ENCODE measurements at places on chromosomes 6 and 20.

DNA sequence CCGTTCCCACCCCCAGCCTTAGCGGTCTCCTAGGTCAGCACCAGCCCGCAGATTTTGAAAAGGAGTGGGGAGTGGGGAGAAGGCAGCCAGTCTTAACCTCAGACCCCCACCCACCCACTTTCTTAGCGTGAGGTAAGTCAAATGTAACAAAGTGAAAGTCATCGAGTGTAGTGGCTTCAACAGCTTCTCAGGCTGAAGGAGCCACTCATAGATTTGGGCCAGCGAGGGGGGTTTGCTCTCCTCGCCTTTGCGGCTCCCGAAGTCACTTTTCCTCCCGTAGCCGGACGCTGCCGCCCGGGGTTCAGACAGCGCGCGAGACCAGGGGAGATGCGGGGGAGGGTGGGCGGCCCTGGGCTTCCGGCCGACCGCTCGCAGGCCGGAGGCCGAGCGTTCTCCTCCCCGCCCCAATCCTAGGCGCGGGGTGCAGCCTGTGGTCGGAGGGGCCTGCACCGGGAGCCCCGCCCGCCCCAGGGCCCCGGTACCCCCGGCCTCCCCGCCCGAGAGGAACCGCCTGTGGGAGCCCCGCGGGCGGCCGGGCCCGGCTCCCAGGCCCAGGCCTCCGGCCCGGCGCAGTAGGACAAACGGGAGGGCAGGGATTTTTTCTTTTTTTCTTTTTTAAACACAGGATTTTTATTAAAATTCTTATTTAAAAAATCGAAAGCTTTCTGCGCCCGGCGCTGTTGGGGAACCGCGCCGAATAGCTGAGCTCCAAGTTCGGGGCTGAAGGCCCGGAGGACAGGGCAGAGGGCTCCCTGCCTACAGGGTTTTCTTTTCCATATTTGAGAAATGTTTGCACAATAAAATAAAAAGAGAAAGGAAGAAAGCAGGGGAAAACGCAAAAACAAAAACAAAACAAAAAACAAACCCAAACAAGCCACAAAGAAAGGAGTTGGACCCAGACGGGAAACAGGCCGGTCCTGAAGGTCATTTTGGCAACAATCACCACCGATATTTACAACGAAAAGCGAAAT is 3.2 kb downstream of the NKX2-2 start:
- no peak for DNase-seq

DNA sequence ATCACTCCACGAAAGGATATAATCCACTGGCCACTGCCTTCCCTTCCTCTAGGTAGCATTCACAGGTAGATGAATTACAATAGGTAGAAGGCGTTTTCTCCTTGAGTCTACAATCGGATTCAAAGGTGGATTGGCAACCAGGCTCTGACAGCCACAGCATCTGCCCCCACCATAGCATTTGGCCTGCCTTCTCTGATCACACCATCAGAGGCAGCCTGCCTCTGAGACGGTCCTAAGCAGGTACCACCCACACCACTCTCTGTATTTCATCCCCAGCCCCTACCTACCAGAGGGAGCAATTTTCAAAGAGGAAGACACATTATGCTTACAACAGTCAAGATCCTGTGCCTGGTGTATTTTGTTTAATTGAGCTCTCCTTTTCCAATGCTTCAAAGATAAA is 210.5 kb upstream of the SPTLC3 start:
- no peak for DNase-seq

DNA sequence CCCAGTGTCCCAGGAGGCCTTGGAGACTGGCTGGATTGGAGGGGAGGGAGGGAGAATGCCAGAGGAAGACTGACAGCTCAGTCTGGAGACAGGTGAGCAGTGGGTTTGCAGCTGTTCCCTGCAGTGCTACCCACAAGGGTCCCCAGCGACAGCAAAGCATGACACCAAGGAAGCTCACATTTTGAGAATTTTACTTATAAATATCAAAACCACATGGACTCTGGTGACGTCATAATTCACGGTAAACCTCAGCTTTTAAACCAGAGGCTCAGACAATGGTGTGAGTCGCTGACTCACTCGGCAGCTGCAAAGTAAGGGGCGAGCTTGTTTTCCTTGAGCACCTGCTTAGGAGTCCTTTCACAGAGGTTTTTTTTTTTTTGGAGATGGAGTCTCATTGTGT is 65.2 kb downstream of the THBS2 start:
- DNase-seq = peak; percentile 91

- no peak for DNase-seq
Observed at GRCh38 chr6:12309070-12309469, 18.9 kb downstream of the EDN1 start.

DNA sequence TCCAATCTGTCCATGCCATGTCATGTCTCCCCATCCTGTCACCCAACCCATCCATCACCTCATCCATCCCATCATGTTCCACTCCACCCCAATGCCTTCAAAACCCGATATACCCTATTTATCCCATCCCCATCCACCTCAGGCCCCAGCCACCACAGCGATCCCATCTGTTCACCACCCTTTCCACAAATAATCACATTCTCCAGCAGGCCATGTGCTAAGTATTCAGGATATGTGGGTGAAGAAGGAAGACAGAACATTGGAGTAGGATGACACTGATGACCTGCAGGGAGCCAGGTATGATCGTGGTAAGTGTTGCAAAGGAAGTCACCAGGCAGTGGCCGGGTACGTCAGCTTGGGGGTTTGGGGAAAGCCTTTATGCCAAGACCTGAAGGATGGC is 48.8 kb downstream of the NPEPL1 start:
- no peak for DNase-seq

DNA sequence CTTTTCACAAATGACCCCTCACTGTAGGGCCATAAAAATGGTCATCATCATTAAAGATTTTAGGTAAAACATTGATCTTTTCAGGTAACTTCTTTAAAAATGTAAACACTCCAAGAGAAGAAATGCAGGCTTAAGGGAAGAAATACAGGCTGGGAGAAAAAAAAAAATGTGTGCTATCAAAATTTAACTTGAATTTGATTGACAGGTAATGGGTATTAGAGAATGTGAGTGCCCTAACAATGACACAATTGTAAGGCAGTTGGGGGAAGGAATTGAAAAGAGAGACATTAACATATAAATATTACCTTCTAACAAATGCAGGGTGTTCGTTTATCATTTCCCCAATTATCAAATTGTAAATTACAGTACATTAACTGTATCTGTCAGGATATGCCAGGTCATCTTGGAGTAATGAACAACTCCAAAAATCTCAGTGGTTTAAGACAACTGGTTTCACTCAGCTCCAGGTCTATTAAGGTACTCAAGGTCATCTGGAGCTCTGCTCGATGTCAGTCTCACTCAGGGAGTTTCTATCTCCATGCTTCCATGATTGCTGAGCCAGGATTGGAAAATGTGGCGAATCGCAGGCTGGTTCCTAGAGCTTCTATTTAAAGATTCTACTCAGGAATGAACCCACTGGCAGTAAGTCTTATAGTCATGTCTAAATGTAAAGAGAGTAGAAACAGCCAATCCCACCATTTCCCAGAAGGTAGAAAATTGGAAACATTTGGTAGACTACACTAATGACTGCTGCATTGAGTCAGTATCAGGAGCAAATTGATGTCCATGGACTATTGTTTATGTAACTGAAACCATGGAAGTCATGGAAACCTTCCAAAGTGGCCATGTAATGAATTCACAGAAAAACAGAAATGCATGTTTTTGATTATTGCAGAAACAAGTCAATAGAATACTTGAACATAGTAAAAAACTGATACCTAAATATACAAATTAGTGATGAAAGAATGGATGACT is 55.6 kb downstream of the FRK start:
- DNase-seq = no peak

GRCh38 chr6:45667300-45667699 is 289.6 kb upstream of the SUPT3H start:
- DNase-seq = no peak

DNA sequence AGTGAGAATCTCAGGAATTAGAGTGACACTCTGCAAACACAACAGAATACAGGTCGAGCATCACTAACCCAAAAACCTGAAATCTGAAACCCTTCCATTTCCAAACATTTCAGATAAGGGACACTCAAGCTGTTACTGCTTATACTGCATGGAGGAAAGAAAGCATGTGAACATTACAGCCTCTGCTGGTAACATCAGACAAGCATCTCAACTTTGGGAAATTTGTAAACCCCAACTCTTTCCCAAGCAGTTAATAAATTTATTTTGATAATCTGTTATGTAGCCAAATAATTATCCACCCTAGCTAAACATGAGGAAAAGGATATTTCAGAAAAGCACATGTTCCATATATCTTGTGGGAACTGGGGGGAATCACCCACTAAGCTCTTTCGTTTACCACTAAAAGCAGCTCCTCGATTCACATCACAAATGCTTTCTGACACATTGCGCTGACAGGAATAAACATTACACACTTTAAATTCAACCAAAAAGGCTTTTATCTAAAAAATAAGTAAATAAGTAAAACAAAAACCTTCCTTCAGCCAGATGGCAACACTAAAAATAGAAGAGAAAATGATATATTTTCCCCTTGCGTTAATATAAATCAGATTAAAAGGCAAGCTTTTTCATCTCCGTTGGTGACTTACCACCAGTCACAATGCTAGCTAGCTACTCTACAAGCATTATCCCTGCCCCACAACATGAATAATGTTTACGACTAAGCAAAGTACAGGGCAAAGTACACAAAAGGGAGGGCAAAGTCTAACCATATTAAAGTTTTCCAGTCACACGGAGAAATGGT is 120.8 kb downstream of the MAP7 start:
- DNase-seq = no peak

- DNase-seq = no peak
Observed at GRCh38 chr20:21862956-21863355, 157.5 kb downstream of the PAX1 start.

DNA sequence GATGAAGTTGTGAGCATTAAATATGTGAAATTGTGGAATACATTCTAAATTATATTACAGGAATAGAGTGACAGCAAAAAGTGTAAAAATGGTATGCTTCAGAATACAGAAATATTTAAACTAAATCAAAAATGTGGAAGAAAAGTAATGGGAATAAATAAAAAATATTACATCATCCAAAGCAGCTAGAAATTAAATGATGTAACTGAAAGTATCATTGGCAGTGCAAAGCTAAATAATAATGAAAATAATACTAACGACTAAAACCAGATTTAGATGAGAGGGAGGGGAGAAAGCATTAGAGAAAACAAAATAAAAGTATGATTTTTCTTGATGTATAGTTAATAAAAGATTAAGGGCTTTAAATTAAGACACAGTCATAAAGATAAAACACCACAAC is 1104.0 kb downstream of the EPHA7 start:
- no peak for DNase-seq

GRCh38 chr6:111984081-111984480 is 69.8 kb upstream of the CCN6 start:
- DNase-seq = no peak

- no peak for DNase-seq
Observed at GRCh38 chr6:37052027-37052628, 46.7 kb downstream of the FGD2 start.

DNA sequence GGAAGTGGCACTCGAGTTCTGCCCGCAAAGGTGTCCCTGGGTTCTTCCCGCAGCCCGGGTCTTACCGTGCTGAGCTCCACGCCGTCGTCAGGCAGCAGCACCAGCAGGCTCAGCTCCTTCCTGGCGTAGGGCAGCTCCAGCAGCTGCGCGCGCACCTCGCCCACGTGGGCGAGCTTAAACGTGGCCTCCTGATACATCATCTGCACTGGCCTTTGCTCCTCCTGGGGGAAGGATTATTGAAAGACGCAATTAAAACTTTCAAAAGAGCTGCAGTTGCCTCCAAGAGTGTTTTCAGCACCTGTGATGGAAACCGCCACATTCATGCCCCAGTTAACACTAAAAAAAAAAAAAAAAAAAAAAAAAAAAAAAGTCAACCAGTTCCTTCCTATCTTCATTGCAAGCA is 11.3 kb downstream of the SERPINB9 start:
- DNase-seq = no peak

GRCh38 chr6:117074672-117075071 is 190.7 kb upstream of the VGLL2 start:
- DNase-seq = no peak

DNA sequence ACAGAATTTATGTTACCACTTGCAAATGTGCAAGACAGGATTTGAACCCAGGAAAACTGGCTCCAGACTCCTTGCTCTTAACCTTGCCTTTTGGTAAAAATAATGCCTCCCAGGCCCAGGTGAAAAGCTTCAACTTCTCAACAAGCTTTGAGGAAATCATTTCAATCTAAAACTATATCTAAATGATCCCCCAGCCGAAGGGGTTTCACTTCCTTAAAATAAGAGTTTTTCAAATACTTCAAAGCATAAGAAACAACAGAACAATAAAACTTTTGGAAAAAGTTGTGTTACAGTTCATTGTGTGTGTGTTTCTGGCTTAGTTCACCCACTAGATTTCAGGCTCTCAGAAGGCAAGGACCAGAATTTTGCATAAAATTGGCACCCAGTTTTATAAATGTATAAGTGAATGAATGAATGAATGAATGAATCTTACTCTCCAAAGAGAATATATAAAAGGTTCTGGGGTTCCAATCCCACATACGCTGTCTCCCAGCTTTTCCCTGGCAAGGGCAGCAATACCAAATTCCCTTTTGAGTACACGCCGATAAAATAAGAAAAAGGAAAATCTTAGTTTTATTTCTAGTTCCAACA is 5.4 kb downstream of the OR2H2 start:
- no peak for DNase-seq

DNA sequence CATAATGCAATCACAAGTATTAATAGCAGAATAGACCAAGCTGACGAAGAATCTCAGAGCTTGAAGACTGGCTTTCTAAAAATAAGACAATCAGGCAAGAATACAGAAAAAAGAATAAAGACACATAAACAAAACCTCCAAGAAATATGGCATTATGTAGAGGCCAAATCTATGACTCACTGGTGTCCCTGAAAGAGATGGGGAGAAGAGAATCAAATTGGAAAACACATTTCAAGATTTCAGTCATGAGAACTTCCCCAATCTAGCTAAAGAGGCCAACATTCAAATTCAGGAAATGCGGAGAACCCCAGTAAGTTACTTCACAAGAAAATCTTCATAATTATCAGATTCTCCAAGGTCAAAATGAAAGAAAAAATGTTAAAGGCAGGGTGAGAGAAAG is 69.0 kb upstream of the PDE7B start:
- DNase-seq = peak; percentile 7

DNA sequence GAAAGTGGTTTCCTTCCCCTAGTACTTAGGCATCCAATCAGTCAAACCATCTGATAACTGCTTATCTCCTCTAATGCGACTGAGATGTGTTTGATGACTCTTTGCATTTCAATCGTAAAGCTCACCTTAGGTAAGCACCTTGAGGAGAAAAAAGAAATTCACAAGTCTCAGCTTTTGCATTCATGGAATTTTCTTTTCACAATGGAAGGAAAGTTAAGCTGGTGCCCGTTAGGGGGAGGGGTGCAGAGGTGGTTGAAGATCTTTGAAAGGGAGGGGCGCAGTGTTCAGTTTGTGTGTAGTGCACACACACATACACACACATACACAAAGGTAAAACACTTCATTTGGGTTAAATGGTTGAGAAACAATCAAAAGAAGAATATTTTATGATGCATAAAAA is 87.1 kb upstream of the SALL4 start:
- DNase-seq = no peak

All from fibroblast of pulmonary artery (primary cell).